H9 (cell line): ENCODE measurements at places on chromosomes 2 and 18. TPM values are rescaled to one million over a fixed set of nuclear protein-coding genes. Genes with fewer than 3 reads are reported as not detected.

The GREB1 gene
- total RNA-seq, result 15.3 and 16.5 TPM in 2 replicates

The LBX2 gene
- 1.1 TPM in 2 replicates for total RNA-seq

The POTEF gene
- 8.2 and 10.5 TPM in 2 replicates for total RNA-seq

The GALR1 gene
- 0.02 and 0.07 TPM in 2 replicates for total RNA-seq

The TGFA gene
- 2.5 and 3.3 TPM in 2 replicates for total RNA-seq

The CDKL4 gene
- total RNA-seq, result not detected in 2 replicates

DNA sequence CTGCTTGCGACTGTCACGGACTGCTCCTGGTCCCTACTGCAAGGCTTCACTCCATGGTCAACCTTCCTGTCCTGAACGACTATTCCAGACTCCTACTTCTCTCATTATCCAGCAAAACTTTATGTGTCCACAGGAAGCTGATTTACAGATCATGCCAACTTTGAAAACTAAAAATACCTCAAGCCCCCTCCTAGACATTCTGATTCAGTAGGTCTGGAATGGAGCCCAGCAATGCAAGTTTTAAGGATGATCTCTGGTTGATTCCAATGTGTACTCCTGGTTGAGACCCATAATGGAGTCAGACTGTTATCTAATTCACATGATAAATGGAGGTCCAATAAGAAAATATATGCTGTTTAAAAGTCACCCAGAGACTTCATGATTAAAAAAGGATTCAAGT is 13.1 kb upstream of the LRATD1 start:
- DNase-seq, result no peak
- H3K27me3 ChIP-seq, result no peaks in the 10 kb centered on the region

DNA sequence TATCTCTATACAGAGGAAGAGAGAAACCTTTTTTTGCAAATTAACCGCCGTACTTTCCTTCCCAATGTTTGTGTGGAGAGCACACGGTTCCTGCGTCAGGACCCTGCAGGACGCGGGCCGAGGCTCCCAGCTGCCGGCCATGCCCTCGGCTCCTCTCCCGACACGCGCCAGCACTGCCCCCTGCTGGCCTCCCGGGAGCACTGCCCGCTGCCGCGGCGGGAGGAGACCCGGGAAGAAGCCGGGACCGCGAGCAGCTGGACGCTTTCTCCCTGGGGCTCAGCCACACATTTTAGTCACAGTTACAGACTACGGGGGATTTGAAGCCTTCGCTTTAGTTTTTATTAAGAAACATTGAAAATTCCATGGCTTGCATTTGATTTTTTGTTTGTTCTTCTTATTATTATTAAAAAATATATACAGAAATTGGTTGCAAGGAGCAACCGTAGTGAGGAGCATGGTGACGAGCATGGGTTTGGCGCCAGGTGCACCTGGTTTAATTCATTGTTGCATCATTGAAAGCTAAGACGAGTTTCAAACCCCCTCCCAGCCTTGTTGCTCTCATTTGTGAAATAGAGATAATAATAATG is 401.2 kb downstream of the GALR1 start:
- H3K4me3 ChIP-seq, result no peak overlapping the region
- H3K27me3 ChIP-seq, result no peaks in the 10 kb centered on the region
- H3K27ac ChIP-seq, result no peak overlapping the region
- H3K4me1 ChIP-seq, result no peaks in the 10 kb centered on the region
- peak; percentile 83 for DNase-seq
- no peaks in the 10 kb centered on the region for H3K36me3 ChIP-seq

DNA sequence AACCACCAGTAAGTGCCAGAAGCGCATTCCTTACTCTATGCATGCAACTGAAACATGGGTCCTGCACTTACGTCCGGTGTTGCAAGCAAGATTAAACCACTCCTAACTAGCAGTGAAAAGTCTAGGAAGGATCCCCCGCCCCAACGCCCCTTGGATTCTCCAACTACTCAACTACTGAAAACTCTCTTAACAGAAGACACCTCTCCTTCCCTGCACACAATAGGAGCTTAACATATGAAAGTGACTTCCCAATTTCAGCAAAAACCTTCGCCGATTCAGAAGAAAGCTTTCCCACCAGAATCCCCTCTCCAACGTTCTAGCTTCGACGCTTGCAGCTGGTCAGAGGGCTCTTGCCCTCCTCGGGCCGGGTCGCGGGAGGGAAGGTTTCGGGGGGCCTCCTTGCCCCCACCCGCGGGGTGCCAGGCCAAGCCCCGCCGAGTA is 578 bp downstream of the IWS1 start:
- peaks cover 24% of the 10 kb centered on the region for H3K36me3 ChIP-seq
- peak overlapping the region; percentile 65 for H3K27ac ChIP-seq
- peak overlapping the region; percentile 99 for H3K4me3 ChIP-seq
- no peaks in the 10 kb centered on the region for H3K27me3 ChIP-seq

- no peak overlapping the region for H3K4me3 ChIP-seq
- H3K36me3 ChIP-seq, result no peaks in the 10 kb centered on the region
- no peak for DNase-seq
- no peaks in the 10 kb centered on the region for H3K27me3 ChIP-seq
- H3K27ac ChIP-seq, result no peak overlapping the region
Observed at GRCh38 chr2:129880971-129881370, 98.5 kb upstream of the RAB6C start.

GRCh38 chr2:98180456-98180855 is 93.5 kb downstream of the VWA3B start:
- no peaks in the 10 kb centered on the region for H3K4me1 ChIP-seq
- no peak overlapping the region for H3K27ac ChIP-seq
- H3K4me3 ChIP-seq, result no peak overlapping the region
- H3K27me3 ChIP-seq, result no peaks in the 10 kb centered on the region

- H3K27ac ChIP-seq, result no peak overlapping the region
- no peak for DNase-seq
- H3K4me3 ChIP-seq, result no peak overlapping the region
- H3K36me3 ChIP-seq, result no peaks in the 10 kb centered on the region
Observed at GRCh38 chr2:7683196-7683595, 766.0 kb downstream of the RNF144A start.

DNA sequence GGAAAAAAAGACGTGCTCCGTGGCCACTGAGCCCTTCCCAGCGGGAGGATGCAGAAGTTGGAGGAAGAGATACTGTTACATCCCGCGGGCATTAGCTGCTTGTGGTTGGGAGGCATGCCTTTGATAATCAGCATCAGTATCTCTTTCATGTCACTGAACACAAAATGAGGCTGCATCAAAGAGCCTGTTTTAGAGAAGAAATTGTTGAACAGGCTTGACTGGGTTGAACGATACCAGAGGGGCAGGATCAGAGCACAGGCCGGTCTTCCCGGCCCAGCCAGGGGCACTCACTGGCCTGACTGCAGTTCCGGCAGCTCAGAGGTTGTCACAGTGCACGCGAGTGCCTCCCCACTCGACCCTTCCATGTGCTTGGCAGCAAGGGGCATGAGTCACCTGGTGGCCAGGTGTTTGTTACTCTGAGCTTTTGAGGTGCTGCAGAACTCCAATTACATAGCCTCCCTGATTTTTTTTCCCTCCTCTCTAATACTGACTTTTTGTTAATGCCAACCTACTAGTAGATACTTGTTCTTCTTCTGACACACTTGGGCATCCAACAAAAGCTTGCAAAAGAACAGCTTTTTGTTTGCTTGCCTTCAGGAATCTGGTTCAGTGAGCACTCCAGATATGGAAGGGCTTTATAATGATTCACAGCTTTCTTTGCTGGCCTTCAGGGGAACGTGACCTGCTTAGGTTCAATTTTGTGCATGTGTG is 121.6 kb downstream of the VAPA start:
- H3K27me3 ChIP-seq, result no peaks in the 10 kb centered on the region
- H3K27ac ChIP-seq, result no peak overlapping the region
- no peaks in the 10 kb centered on the region for H3K36me3 ChIP-seq

DNA sequence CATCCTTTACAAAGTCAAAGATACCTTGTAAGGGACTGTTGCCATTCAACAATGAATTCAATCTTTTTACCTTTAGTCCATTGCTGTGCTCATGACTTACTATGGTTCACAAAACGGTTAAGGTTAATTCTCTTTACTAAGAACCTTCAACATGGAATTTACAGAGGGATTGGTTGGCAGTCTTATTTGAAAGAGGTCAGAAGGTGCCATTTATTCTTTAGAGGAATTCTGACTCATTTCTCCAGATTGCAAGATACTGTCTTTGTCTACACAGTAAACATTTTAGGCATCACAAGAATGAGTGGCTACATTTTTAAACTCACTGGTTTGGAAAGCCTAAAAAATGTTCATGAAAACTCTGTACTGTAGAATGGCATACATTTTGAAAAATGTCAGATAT is 17.4 kb downstream of the KCNH7 start:
- DNase-seq, result no peak
- H3K36me3 ChIP-seq, result no peaks in the 10 kb centered on the region
- H3K4me1 ChIP-seq, result peaks cover 2% of the 10 kb centered on the region; the same call in 1 of the 2 replicates
- H3K27me3 ChIP-seq, result no peaks in the 10 kb centered on the region
- no peak overlapping the region for H3K4me3 ChIP-seq

DNA sequence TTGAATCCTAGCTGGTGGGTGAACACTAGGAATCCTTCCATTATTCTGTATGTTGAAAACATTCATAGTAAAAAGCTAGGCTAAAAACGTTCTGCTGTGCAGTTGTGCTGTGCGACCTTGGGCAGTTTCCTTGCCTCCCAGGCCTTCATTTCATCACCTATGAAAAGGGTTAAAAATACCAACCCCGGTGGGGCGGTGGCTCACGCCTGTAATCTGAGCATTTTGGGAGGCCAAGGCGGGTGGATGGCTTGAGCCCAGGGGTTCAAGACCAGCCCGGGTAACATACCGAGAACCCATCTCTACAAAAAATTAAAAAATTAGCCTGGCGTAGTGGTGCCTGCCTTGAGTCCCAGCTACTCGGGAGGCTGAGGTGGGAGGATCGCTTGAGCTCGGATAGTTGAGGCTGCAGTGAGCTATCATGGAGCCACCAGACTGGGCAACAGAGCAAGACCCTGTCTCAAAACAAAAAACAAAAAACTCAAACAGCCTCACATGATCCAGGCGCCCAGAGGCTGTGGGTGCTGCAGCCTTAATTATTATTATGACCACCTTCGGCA is 2.9 kb upstream of the RRM2 start:
- no peaks in the 10 kb centered on the region for H3K27me3 ChIP-seq
- peak overlapping the region; percentile 83 for H3K27ac ChIP-seq

- no peaks in the 10 kb centered on the region for H3K36me3 ChIP-seq
- no peak overlapping the region for H3K27ac ChIP-seq
- H3K27me3 ChIP-seq, result no peaks in the 10 kb centered on the region
- DNase-seq, result no peak
- peaks cover 6% of the 10 kb centered on the region; the same call in 1 of the 2 replicates for H3K4me1 ChIP-seq
- no peak overlapping the region for H3K4me3 ChIP-seq
Observed at GRCh38 chr2:197613509-197613987, 61.8 kb downstream of the RFTN2 start.

- no peaks in the 10 kb centered on the region for H3K4me1 ChIP-seq
- H3K4me3 ChIP-seq, result no peak overlapping the region
- H3K27me3 ChIP-seq, result no peaks in the 10 kb centered on the region
- no peak for DNase-seq
- H3K27ac ChIP-seq, result no peak overlapping the region
Observed at GRCh38 chr2:45542013-45542412, 69.1 kb downstream of the SRBD1 start.

DNA sequence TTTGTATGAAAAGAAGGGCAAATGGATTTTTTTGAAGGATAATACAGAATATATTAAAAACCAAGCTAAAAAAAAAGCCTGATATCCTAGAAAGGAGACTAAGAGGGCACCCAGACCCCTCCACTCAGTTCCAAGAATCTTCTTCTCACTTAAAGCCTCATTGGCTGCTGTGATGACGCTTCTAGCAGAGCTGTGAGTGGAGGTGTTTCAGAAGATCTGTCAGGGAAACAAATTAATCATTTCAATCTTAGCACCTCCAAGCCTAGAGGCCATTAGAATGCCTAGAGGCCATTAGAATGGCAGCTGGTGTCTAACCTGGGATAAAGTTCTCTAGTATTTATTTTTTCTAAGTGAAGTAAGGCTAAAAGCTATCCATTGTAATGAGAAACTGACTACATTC is 164.2 kb upstream of the TMEM200C start:
- H3K27ac ChIP-seq, result no peak overlapping the region
- no peaks in the 10 kb centered on the region for H3K27me3 ChIP-seq
- H3K4me1 ChIP-seq, result peaks cover 5% of the 10 kb centered on the region
- H3K36me3 ChIP-seq, result no peaks in the 10 kb centered on the region
- no peak for DNase-seq

- H3K36me3 ChIP-seq, result no peaks in the 10 kb centered on the region
- no peak for DNase-seq
- no peaks in the 10 kb centered on the region for H3K27me3 ChIP-seq
- H3K27ac ChIP-seq, result no peak overlapping the region
Observed at GRCh38 chr2:211035548-211036185, 479.3 kb downstream of the CPS1 start.

DNA sequence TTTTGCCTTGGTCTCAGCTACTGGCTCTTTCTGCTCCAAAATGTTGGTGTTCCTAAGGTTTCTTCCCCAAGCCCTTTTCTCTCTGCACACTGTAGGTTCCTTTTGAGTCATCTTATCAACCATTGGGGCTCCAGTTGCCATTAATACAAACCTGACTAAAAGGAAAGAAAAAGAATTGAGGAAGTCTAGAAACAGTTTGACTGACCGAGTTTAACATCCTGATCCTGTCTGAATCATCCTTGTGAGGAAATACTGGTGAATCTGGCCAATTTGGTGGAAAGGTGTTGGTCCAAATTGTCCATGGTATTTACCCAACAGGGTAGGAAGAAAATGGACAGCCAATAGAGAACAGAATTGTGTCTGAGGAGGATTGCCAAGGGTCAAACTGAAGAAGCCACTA is 38.3 kb downstream of the CRYGD start:
- H3K27me3 ChIP-seq, result no peaks in the 10 kb centered on the region
- no peak overlapping the region for H3K27ac ChIP-seq
- no peaks in the 10 kb centered on the region for H3K4me1 ChIP-seq
- H3K4me3 ChIP-seq, result no peak overlapping the region
- peaks cover 2% of the 10 kb centered on the region; the same call in 1 of the 3 replicates for H3K36me3 ChIP-seq
- no peak for DNase-seq

- no peak overlapping the region for H3K4me3 ChIP-seq
- no peak for DNase-seq
- H3K4me1 ChIP-seq, result no peaks in the 10 kb centered on the region
- H3K36me3 ChIP-seq, result no peaks in the 10 kb centered on the region
- no peaks in the 10 kb centered on the region for H3K27me3 ChIP-seq
Observed at GRCh38 chr2:157420771-157421323, 23.0 kb downstream of the CYTIP start.
